ENCODE measurements at places on chromosomes 11 and 22. TPM values are rescaled to one million over a fixed set of nuclear protein-coding genes. Genes with fewer than 3 reads are reported as not detected.

GRCh38 chr11:79021601-79022000 is 419.2 kb downstream of the TENM4 start:
- H3K36me3 ChIP-seq = no peaks in the 10 kb centered on the region
- no peak overlapping the region for H3K4me3 ChIP-seq
- H3K27ac ChIP-seq = no peak overlapping the region
- peaks cover 53% of the 10 kb centered on the region for H3K27me3 ChIP-seq
- no peak for DNase-seq

GRCh38 chr22:33601062-33601461 is 319.2 kb downstream of the LARGE1 start:
- no peak for DNase-seq
- no peaks in the 10 kb centered on the region for H3K4me1 ChIP-seq
- no peaks in the 10 kb centered on the region for H3K36me3 ChIP-seq

- H3K4me3 ChIP-seq = no peak overlapping the region
- peaks cover 2% of the 10 kb centered on the region for H3K27me3 ChIP-seq
Observed at GRCh38 chr11:112805658-112806057, 155.6 kb upstream of the NCAM1 start.

GRCh38 chr11:66727282-66728037 is 1.6 kb downstream of the SPTBN2 start:
- H3K4me1 ChIP-seq = peaks cover 13% of the 10 kb centered on the region
- DNase-seq = peak; percentile 36
- peaks cover 3% of the 10 kb centered on the region for H3K36me3 ChIP-seq
- H3K27me3 ChIP-seq = peaks cover 62% of the 10 kb centered on the region
- H3K4me3 ChIP-seq = peak overlapping the region; percentile 59

DNA sequence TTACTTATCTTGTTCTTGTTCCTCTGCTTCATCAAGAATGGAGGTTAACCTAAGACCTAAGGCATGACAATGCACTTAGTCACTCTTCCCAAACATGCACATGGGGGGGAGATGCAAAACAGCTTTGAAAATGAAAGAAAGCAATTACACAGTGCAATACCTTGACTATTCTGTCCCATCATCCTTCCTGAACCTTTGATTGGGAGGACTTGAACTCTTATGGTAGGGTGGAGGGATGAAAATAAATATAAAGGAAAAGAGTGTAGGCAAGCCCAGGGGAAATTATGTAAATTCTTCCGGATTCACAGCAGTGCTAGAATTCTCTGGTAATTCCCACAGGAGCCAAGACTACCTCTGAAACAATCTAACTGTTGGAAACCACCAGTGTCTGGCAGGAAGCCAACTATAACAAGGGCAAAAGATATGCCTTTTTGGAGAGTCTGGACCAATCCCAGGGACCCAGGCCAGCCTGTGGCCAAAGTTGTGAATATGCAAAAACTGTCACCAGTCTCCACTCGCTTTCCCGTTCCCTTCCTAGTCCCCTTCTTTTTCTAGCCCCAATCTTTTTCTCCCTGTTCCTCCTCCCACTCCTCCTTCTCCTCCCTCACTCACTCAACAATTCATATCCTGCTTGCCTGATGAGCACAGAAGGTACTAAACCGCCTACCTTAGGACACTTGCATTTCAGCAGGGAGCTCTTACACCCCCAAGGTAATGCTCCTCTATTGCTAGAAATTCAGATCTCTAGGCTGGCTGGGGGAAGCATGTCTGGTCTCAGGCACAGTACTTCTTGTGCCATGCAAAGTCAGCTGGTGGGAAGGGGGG is 2.5 kb upstream of the RCN1 start:
- H3K4me1 ChIP-seq = peaks cover 28% of the 10 kb centered on the region
- H3K27me3 ChIP-seq = peaks cover 5% of the 10 kb centered on the region
- H3K4me3 ChIP-seq = no peak overlapping the region
- peak overlapping the region; percentile 3 for H3K27ac ChIP-seq
- peaks cover 6% of the 10 kb centered on the region for H3K36me3 ChIP-seq
- no peak for DNase-seq

DNA sequence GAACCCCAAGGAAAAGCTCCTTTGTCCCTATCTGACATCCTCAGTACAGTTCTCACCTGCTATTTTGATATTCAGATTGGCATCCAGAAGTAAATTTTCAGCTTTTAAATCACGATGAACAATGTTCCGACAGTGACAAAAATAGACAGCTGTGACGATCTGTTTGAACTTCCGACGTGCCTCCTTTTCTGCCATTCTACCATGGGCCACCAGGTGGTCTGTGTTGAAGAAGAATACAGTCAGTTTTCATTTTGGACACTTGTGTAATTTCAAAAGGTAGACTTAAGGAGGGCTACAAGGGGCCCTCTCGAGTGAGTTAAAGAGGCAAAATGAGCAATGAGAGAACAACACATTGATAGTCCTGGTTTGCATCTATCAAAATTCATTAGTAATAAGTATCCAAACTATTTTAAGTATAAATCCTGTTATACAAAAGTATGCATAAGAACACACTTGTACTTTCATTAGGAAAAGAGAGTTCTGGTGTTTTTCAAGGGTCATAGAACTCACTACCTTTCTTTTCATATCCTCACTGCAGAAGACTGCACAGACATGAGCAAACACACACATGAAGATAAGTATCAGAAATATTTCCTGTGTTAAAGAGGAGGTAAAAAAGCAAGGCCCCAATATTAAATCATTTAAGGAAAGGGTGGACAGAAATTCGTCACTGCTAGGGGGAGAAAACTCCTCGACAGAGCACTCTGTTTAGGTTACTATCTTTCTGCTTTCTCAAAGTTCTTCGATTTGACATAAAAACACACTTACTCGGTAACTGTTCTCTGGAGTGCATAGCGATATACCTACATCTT is 89.9 kb upstream of the APOA1 start:
- DNase-seq = peak; percentile 55
- H3K27ac ChIP-seq = peak overlapping the region; percentile 62
- peaks cover 73% of the 10 kb centered on the region for H3K4me1 ChIP-seq
- H3K27me3 ChIP-seq = no peaks in the 10 kb centered on the region

DNA sequence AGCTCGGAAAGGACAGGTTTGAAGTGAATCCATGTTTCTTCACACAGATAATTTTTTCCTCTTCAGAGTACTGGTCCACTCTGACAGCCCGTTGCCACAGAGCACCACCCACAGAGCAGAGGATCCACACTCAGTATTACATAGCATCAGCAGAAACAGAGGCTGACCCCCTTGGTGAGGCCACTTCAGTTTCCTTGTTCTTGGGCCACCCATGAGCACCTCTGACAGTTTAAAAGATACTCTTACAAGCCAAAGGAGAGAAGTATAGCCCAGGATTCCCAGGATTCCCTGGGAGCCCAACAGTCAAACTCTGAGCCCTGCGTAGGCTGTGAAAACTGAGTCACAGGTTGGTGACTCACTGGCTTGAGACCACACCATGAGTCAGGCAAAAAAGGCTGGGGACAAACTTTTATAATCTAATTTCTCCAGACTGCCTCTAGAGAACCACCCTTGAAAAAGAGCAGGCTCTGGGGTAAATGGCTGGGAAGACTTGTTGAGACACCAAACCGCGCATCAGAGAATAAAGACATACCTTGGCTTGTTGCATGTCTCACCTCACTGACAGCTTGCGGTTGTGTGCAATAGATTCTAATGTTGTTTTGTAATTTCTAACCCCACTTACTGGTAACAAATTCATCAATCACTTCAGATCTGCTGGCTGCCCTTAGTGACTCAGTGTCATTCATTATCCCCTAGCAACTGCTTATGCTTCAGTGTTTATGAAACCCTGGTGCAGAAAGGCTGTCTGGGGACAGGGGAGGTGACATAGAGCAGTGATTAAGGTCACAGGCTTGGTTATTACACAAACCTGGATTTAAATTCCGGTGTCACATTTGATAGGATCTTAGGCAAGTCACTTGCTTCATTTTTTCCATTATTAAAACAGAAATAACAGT is 56.9 kb upstream of the PRSS23 start:
- H3K27ac ChIP-seq = no peak overlapping the region
- peak; percentile 14 for DNase-seq
- H3K4me3 ChIP-seq = no peak overlapping the region
- H3K27me3 ChIP-seq = peaks cover 4% of the 10 kb centered on the region

DNA sequence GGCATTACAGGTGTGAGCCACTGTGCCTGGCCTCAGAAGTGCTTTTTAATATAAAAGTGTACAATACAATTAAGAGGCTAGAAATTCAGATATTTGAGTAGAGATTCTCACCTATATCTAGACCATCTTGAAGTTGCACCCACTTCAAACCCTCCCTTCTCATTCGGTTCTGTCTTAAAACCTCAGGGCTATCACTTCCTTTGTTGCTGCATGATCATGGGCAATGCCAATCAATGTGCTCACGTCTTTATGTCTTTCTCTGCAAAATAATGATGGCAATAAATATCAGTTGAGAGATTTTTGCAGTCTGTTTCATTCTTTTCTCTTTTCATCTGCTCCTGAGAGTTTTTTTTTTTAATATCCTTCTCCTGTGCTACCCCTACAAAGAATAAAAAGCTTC is 9.3 kb upstream of the NUP160 start:
- DNase-seq = no peak
- H3K27ac ChIP-seq = peak overlapping the region; percentile 23
- H3K27me3 ChIP-seq = no peaks in the 10 kb centered on the region

DNA sequence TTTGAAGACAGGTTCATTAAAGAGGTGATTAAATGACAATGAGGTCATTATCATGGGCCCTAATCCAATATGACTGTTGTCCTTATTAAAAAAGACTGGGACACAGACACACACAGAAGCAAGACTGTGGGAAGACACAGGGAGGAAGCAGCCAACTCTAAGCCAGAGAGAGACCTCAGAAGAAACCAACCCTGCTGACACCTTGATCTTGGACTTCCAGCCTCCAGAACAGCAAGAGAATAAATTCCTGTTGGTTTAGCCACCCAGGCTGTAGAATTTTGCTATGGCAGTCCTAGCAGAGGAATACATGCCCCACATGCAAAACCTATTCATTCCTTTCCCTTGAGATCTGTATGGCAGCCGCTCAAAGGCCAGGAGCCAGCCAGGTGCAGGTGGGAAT is 35.6 kb upstream of the CACNG2 start:
- H3K36me3 ChIP-seq = no peaks in the 10 kb centered on the region
- no peaks in the 10 kb centered on the region for H3K4me1 ChIP-seq
- no peak for DNase-seq
- H3K4me3 ChIP-seq = no peak overlapping the region

GRCh38 chr11:69307871-69308431 is 14.0 kb downstream of the MYEOV start:
- H3K4me1 ChIP-seq = peaks cover 23% of the 10 kb centered on the region
- H3K27ac ChIP-seq = no peak overlapping the region
- no peak overlapping the region for H3K4me3 ChIP-seq
- H3K27me3 ChIP-seq = no peaks in the 10 kb centered on the region

GRCh38 chr11:66970807-66971442 is 4.2 kb upstream of the C11orf86 start:
- H3K27me3 ChIP-seq = peaks cover 6% of the 10 kb centered on the region
- peaks cover 6% of the 10 kb centered on the region for H3K4me1 ChIP-seq
- no peak for DNase-seq
- peak overlapping the region; percentile 39 for H3K27ac ChIP-seq
- no peak overlapping the region for H3K4me3 ChIP-seq
- no peaks in the 10 kb centered on the region for H3K36me3 ChIP-seq

The FAM181B gene
- not detected for total RNA-seq

- H3K4me3 ChIP-seq = peak overlapping the region; percentile 70
- peaks cover 39% of the 10 kb centered on the region for H3K4me1 ChIP-seq
- DNase-seq = peak; percentile 69
- H3K27me3 ChIP-seq = no peaks in the 10 kb centered on the region
- peaks cover 10% of the 10 kb centered on the region for H3K36me3 ChIP-seq
Observed at GRCh38 chr22:23763579-23763945, 772 bp downstream of the C22orf15 start.

DNA sequence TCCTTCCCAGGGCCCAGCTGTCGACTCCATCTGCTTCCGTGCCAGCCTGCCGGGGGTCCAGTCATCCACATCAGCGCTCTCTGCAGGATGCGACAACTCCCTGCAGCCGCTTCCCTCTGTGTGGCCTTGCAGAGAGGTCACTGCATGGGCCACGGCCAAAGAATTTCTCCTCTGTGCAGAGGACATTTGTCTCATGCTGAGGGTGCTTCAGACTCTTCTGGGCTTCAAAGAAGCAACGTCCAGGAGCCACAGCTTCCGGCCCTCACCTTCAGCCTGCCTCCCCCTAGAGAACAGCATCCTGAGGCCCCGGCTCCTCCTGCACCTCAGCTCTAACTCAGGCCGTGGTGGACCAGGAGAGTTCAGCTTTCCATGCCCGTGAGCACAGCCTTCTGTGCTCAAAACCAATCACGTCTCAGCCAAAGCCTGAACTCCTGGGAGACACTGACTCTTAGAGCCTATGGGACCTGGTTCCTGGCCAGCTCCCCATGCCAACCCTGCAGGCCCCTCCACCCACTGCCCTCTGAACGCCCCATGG is 258.9 kb downstream of the BRD1 start:
- no peak for DNase-seq
- no peak overlapping the region for H3K4me3 ChIP-seq
- H3K4me1 ChIP-seq = no peaks in the 10 kb centered on the region
- no peak overlapping the region for H3K27ac ChIP-seq
- H3K27me3 ChIP-seq = no peaks in the 10 kb centered on the region

DNA sequence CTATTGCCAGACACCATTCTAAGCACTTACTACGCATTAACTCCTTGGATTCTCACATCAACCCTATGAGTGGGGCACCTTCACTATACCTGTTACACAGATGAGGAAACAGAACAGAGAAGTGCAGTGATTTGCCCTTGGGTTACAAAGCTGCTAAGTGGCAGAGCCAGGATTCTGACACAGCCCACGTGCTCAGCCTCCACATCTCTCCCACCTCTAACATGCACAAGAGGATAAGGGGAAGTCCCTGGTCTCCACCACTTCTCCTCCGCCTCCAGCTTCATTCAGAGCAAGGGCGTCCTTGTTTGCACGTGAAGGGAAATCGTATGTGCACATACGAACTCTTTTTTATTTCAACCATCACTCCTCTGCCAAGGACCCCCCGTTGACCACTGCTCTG is 53.7 kb downstream of the CDON start:
- H3K4me1 ChIP-seq = no peaks in the 10 kb centered on the region
- H3K27ac ChIP-seq = no peak overlapping the region
- DNase-seq = no peak
- H3K27me3 ChIP-seq = no peaks in the 10 kb centered on the region
- no peak overlapping the region for H3K4me3 ChIP-seq
- no peaks in the 10 kb centered on the region for H3K36me3 ChIP-seq

GRCh38 chr11:10540546-10540914 is 457 bp downstream of the RNF141 start:
- peak overlapping the region; percentile 83 for H3K27ac ChIP-seq
- H3K36me3 ChIP-seq = peaks cover 3% of the 10 kb centered on the region
- H3K27me3 ChIP-seq = no peaks in the 10 kb centered on the region
- DNase-seq = no peak
- peak overlapping the region; percentile 88 for H3K4me3 ChIP-seq

DNA sequence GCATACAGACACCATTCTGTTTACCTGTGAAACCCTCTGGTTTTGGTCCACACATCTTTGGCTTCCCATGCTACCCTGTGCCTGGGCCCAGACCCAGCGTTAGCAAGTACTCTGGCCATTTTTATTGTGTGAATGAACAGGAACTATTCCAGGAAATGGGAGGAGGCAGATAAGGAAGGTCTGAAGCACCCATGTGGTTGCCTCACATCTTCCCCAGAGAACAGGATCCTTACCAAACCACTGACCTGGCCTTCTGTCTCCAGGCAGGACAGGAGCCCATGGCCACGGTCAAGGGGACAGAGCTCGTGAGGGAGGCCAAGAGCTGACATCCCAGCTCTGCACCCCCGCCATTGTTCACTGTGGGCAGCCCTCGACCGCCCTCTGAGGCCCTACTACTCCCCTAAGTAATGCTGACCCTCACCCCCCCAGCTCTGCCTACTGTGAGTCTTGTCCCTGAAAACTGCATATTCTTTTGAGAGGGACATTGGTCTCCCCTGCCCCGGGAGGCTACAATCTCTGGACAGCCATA is 97.7 kb upstream of the TP53I11 start:
- no peaks in the 10 kb centered on the region for H3K36me3 ChIP-seq
- no peak overlapping the region for H3K27ac ChIP-seq
- no peaks in the 10 kb centered on the region for H3K27me3 ChIP-seq
- no peak for DNase-seq
- peaks cover 5% of the 10 kb centered on the region for H3K4me1 ChIP-seq
- H3K4me3 ChIP-seq = no peak overlapping the region
